Stimulated activated CD4-positive, alpha-beta T cell treated with anti-CD3 and anti-CD28 coated beads, Interleukin-4, amount 100 ng/mL, for 1 hour (primary cell): ENCODE measurements at places on chromosomes 5 and 9.

DNA sequence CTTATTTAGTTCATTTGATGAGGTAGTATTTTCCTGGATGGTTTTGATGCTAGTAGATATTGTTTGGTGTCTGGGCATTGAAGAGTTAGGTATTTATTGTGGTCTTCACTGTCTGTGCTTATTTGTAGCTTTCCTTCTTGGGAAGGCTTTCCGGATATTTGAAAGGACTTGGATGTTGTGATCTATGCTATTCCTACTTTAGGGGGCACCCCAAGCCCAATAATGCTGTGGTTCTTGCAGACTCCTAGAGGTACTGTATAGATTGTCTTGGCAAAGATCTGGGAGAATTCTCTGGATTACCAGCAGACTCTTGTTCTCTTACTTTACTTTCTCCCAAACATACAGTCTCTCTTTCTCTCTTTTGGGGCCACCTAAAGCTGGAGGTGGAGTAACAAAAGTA is 315.7 kb downstream of the MAT2B start:
- no peak for DNase-seq

- no peak for DNase-seq
Observed at GRCh38 chr5:154513669-154514084, 35.6 kb upstream of the HAND1 start.

- DNase-seq, result no peak
Observed at GRCh38 chr9:34417734-34418133, 40.6 kb downstream of the FAM219A start.

DNA sequence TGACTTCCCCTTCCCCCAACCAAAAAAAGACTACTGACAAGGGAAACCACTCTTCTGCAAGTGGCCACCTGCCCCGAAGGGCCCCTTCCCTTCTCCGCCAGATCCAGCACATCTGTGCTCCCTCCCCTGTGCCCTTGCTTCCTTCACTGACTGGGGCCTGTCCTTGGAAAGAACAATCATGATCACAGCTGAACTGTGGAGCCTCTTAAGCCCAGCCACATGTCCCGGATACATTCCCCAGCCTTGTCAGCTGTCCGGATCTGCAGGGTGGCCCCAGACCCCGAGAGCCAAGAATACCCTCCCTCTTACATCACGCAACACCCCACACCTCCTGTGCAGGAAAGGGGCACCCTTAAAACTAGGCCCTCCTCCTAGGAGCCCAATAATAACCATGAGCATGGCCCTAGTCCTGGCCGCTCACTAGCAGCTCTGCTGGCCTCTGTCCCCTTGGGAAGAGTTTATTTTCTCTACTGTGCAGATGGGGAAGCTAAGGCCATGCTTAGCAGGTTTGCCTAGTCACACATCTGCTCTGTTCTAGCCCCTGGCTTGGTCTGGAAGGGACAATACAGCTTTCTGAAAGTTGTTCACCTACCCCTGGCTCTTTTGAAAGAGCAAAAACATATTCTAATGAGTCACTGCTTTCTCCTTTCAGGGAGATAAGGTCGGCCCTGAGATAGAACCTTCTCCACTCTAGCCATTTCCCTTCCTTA is 3.8 kb downstream of the SPRY4 start:
- no peak for DNase-seq

DNA sequence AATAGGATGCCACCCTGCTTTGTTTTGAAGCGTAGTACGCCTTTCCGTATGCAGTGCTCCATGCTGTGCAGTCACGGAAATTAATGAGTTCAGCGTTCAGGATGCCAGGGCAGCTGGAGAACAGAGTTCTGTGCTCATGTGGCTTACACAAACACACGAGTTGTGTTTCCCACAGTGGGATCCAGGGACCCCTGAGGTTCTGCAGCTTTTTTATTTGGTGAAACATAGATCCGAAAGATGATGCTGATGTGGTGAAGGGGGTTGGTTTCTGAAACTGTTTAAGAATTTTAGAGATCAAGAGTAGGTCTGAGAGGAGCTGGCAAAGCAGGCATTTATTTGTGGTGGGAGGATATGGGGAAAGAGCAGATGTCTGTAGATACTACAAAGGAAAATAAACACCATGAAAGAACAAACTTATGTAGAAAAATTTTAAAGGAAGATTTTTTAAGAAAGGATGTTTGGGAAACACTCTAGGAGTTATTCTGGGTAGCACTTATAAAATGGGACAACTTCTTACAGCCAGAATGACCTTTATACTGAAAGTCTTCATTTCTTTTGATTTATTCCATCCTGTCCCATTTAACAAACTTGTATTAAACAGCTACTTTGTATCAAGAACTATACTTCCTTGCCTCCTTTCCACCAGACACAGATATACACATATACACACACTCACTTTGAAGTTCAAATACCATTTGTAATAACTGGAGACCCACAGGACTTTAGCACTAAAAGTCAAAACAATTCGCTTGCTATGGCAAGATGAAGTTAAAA is 52.7 kb downstream of the ITGA1 start:
- no peak for DNase-seq

DNA sequence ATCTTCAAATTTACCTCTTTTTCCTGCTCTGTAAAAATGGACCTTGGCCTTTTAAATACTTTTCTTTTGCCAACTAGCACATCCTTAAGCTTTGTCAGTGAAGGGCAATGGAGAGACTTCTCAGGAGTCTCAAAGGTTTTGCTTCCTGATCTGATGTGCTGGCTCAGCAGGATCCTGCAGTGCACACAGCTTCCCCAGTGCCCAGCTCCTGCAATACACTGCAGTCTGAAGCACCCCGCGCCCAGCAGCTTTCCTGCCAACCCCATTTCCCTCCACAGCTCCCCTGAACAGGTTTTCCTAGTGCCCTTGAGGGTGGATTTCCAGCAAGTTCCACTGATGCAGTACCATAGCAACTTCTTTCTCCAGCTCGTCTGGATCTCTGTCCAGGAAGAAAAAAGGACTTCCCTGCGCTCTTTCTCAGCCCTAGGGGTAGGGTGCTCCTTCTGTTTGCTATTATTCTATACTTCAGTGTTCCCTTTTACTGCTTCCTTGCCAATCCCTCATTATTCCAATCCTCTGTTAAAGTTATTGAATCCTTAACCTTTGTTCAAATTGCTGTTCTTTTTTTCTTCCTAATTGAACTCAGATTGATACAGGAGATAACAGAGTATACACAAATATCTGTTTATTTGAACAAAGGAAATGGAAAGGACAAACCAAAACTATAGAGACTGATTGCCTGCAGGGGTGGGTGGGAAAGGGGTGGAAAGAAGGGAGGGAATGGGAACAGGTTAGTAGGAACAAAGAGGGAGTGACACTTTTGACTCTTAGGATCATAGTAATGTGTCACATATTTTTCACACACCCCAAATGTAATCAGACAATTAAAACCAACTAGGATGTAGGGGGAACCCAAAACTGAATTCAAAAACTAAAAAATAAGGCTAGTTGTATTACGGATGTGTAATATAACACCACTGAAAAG is 8.5 kb downstream of the SNAPC3 start:
- DNase-seq, result no peak

- no peak for DNase-seq
Observed at GRCh38 chr5:154038261-154038706, 426 bp downstream of the FAM114A2 start.

- DNase-seq, result no peak
Observed at GRCh38 chr5:14438195-14438606, 143.4 kb upstream of the OTULINL start.

DNA sequence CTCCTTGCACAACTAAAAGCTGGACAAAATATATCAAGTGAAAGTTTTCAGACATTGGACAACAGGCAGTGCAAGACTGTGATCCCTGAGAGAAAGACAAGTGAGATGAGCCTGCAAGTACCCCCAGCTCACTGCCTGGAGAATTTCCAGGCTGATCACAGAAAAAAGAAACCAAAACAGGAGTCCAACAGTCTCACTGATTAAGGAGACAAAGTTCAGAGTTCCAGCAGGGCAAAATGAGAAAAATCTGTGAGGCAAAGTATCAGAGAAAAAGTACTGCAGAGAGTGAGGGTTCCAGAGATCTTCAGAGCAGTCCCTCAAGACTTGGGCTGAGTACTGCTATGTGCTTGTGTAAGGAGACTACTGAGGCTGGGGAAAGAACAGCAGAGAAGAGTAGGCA is 56.0 kb upstream of the PRSS3 start:
- DNase-seq, result no peak

GRCh38 chr5:101689306-101689705 is 606.8 kb downstream of the SLCO4C1 start:
- no peak for DNase-seq

GRCh38 chr9:128550770-128551656 is 1.4 kb upstream of the SPTAN1 start:
- no peak for DNase-seq

DNA sequence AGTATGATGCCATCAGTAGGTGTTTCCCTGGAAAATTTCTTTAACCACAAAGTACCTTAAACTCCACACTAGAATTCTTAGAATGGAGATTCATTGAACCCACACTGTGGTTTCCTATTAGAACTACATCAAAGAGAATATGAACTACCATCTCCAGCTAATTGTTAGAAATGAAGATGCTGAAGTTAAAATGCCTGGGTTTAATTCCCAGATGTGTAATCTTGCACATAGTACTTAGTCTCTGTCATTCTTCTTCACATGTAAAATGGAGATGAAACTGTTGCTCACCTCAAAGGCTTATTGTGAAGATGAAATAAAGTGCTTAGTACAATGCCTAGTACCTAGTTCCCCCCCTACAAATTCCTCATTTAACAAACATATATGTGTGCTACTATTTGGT is 303.3 kb upstream of the CCNG1 start:
- no peak for DNase-seq

DNA sequence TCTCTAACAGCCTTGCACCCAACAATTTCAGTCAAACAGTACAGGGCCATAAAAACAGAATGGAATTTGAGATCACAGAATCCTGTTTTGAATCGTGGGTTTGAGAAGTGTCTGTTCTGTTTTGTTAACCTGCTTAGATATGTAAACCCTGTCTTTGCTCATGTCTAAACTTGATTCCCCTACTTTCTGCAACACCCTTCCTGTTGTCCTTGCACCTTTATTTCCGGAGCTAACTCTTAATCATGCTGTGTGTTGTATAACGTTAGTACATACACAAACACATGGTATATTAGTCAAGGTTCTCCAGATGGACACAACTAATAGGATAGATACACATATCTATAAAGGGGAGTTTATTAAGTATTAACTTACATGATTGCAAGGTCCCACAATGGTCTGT is 2229.2 kb upstream of the C9orf72 start:
- no peak for DNase-seq

- no peak for DNase-seq
Observed at GRCh38 chr5:44332285-44332971, 56.8 kb downstream of the FGF10 start.
